ENCODE measurements at places on chromosomes 4 and X. TPM values are rescaled to one million over a fixed set of nuclear protein-coding genes. Genes with fewer than 3 reads are reported as not detected.

GRCh38 chrX:65866146-65866545 lies 173.7 kb downstream of the VSIG4 start:
- no peak for DNase-seq

DNA sequence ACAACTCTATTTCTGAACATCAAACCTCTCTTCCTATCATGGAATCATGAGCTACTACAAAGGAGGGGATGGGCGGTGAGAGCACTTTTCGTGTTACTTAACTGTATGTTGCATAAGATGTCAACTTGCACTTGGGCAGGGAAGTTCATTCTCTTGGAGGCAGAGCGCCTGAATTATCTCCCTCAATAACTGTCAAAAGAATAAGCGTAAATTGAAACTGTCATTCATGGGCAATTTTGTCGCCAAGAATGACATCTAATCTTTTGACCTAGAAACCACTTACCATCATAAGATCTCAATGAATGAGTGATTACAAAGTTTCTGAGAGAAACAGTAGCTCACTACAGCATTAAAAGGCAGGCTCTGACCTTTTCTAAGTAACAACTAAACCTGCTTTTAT lies 23.5 kb upstream of the USP26 start:
- no peak for DNase-seq

DNA sequence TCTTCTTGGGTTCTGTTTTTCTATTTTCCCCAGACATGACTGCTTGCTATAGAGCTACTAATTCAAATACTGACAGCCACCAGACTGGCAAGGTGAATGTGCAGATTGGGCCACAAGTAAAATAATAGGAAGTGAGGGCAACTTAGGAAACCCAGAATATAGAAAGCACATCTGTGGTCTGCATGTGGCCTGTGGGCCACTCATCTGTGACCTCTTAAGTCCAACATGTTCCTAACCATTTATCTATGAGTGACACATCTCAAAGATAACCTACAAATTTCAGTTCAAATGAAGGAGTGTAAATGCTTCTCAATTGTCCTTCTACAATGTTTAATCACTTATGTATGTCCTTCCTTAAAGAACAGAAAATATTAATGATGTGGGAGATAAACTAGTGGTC lies 128.9 kb downstream of the REELD1 start:
- DNase-seq: no peak

DNA sequence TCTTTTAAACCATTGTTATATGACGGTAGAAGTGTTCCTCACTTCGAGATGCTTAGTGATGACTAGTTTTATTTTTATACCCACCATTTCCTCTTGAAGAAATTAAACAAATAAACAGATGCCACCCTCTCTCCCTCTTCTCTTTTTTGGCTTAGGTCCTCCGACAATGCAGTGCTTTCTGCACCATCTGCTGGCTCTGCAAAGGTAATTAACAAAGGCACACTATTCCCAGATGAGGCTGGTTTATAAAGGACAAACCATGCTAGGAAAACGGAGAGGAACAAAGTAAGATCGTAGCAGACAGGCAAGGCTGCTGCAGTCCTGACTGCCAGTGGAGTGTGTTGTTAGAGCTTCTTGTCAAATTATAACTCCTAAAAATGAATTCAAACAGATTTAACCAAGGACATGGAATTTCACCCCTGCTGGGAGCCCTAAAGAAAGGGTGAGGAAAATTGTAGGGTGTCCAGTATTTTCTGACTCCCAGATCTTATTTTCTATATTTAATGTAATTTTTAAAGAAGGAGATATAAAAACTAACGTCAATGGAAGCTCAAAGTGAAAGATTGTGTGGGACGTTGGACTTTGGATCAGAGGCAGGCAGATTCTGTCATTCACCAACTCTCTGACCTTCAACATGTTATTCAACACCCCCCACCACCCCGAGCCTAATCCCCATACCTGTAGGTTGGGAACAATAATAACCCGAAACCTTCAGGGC lies 142.1 kb downstream of the CPEB2 start:
- DNase-seq: no peak

Gene STARD8
- total RNA-seq: 0.18 TPM

Gene PF4V1
- not detected for total RNA-seq

Gene KCNE5
- 0.57 TPM for total RNA-seq

Gene TCEAL6
- not detected for total RNA-seq

All from activated T-cell treated with anti-CD3 and anti-CD28 coated beads, Interleukin-2, amount 50 U/mL, for 4 hours (primary cell).